Caco-2 (cell line): ENCODE measurements at places on chromosomes 5 and 9. TPM values are rescaled to one million over a fixed set of nuclear protein-coding genes. Genes with fewer than 3 reads are reported as not detected.

SLC6A18 gene
- not detected in 2 replicates for total RNA-seq

NPDC1 gene
- total RNA-seq = 44.1 and 49.2 TPM in 2 replicates

NMUR2 gene
- total RNA-seq = 0.57 and 1.00 TPM in 2 replicates

PSIP1 gene
- 43.7 and 54.1 TPM in 2 replicates for total RNA-seq

FRMD3 gene
- total RNA-seq = 0.12 TPM in 1 of 2 replicates, not detected in the other

NRARP gene
- total RNA-seq = 22.1 and 24.7 TPM in 2 replicates

IRX2 gene
- total RNA-seq = 43.6 and 44.1 TPM in 2 replicates

POU5F2 gene
- total RNA-seq = 0.59 and 0.95 TPM in 2 replicates

RAB3C gene
- 0.05 TPM in 1 of 2 replicates, not detected in the other for total RNA-seq

- H3K4me1 ChIP-seq = no peaks in the 10 kb centered on the region
- no peak for DNase-seq
- H3K27ac ChIP-seq = no peak overlapping the region
- no peak overlapping the region for H3K4me3 ChIP-seq
Observed at GRCh38 chr9:118336250-118336942, 632.2 kb downstream of the TLR4 start.

- H3K4me1 ChIP-seq = no peaks in the 10 kb centered on the region
- DNase-seq = no peak
- H3K27me3 ChIP-seq = no peaks in the 10 kb centered on the region; the same call in 1 of the 2 replicates
Observed at GRCh38 chr5:53017383-53017782, 28.2 kb downstream of the ITGA2 start.

GRCh38 chr9:126703866-126704156, 90.1 kb downstream of the LMX1B start:
- no peaks in the 10 kb centered on the region for H3K27me3 ChIP-seq
- H3K4me3 ChIP-seq = no peak overlapping the region
- no peak for DNase-seq
- H3K27ac ChIP-seq = no peak overlapping the region
- H3K4me1 ChIP-seq = peaks cover 26% of the 10 kb centered on the region

GRCh38 chr5:79235261-79235633, 684 bp upstream of the JMY start:
- peak; percentile 58 for DNase-seq
- H3K4me3 ChIP-seq = peak overlapping the region; percentile 70
- peaks cover 4% of the 10 kb centered on the region; the same call in 1 of the 2 replicates for H3K4me1 ChIP-seq
- H3K36me3 ChIP-seq = no peaks in the 10 kb centered on the region

- H3K4me3 ChIP-seq = no peak overlapping the region
- no peaks in the 10 kb centered on the region for H3K27me3 ChIP-seq
- peaks cover 4% of the 10 kb centered on the region for H3K36me3 ChIP-seq
- H3K27ac ChIP-seq = peak overlapping the region; percentile 60
Observed at GRCh38 chr5:139657363-139658321, 9.5 kb downstream of the CXXC5 start.

DNA sequence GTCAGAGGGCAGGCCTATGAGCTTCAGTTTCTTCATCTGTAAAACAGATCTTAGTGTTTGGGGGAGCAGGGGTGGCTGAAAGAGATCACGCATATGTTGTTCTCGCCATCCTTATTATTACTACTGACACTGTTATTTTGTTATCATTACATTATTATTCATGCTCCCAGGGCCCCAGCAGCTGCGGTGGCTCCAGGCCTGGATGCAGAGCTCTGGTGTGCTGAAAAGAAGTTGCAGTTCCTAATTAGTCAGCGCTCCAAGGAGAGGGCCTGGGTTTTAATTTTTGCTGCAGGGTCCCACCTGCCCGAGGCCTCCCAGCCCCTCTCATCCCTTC, 19.5 kb downstream of the CXXC5 start:
- H3K27me3 ChIP-seq = no peaks in the 10 kb centered on the region
- H3K4me3 ChIP-seq = no peak overlapping the region
- no peak overlapping the region for H3K27ac ChIP-seq
- no peak for DNase-seq

GRCh38 chr5:97629276-97629675, 446.2 kb upstream of the RIOK2 start:
- DNase-seq = no peak
- H3K4me1 ChIP-seq = no peaks in the 10 kb centered on the region
- no peak overlapping the region for H3K4me3 ChIP-seq
- H3K27ac ChIP-seq = no peak overlapping the region
- no peaks in the 10 kb centered on the region for H3K36me3 ChIP-seq

DNA sequence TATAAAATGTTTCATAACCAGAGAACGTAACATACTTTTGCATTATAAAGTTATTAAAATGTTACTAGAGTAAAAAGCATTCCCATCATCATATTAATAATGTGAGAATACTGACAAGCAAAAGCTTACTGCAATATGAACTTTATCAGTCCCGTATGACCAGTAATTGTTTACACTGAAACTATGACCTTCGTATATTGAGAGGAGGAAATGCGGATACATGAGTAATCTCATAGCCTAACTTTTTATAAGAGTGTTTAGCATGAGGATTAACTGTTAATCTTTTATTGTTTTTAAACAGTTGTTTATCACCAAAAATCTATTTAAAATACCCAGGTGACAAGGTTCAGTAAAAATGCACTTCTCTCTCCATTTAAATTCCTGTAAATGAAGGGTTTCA, 272.4 kb downstream of the SLF1 start:
- no peak overlapping the region for H3K27ac ChIP-seq
- H3K27me3 ChIP-seq = no peaks in the 10 kb centered on the region
- no peaks in the 10 kb centered on the region for H3K4me1 ChIP-seq
- DNase-seq = no peak
- H3K4me3 ChIP-seq = no peak overlapping the region

DNA sequence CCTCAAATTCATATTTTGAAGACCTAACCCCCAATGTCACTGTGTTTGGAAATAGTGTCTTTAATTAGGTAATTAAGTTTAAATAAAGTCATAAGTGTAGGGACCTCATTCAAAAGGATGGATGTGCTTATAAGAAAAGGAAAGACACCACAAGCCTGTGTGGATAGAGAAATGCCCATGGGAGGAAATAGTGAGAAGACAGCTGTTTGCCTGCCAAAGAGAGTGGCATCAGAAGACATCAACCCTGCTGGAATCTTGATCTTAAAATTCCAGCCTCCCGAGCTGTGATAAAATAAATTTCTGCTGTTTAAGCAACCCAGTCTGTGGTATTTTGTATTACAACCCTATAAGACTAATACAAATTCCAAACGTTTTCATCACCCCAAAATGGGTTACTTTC, 1867.9 kb upstream of the NUDT12 start:
- no peak for DNase-seq
- no peaks in the 10 kb centered on the region for H3K4me1 ChIP-seq
- H3K4me3 ChIP-seq = no peak overlapping the region
- no peaks in the 10 kb centered on the region for H3K27me3 ChIP-seq
- H3K27ac ChIP-seq = no peak overlapping the region

- no peaks in the 10 kb centered on the region for H3K36me3 ChIP-seq
- H3K27ac ChIP-seq = peak overlapping the region; percentile 14
- H3K4me1 ChIP-seq = no peaks in the 10 kb centered on the region; the same call in 1 of the 2 replicates
- no peak overlapping the region for H3K4me3 ChIP-seq
- H3K27me3 ChIP-seq = no peaks in the 10 kb centered on the region
Observed at GRCh38 chr9:4620057-4620765, 41.9 kb upstream of the PLPP6 start.
